ENCODE measurements at places on chromosomes 13 and 19. TPM values are rescaled to one million over a fixed set of nuclear protein-coding genes. Genes with fewer than 3 reads are reported as not detected.

KCNC3 gene
- 17.6 TPM for total RNA-seq

PCP2 gene
- total RNA-seq = 1.2 TPM

OLFM2 gene
- total RNA-seq = 0.89 TPM

ZNF677 gene
- total RNA-seq = 1.6 TPM

GSX1 gene
- not detected for total RNA-seq

NCR1 gene
- total RNA-seq = not detected

GPR12 gene
- not detected for total RNA-seq

FGF21 gene
- total RNA-seq = not detected

RNF113B gene
- total RNA-seq = not detected

GARIN5A gene
- total RNA-seq = 0.82 TPM

ACTMAP gene
- 13.2 TPM for total RNA-seq

- DNase-seq = no peak
These were observed 3.4 kb upstream of the ZSCAN4 start for GRCh38 chr19:57665261-57665806.

DNA sequence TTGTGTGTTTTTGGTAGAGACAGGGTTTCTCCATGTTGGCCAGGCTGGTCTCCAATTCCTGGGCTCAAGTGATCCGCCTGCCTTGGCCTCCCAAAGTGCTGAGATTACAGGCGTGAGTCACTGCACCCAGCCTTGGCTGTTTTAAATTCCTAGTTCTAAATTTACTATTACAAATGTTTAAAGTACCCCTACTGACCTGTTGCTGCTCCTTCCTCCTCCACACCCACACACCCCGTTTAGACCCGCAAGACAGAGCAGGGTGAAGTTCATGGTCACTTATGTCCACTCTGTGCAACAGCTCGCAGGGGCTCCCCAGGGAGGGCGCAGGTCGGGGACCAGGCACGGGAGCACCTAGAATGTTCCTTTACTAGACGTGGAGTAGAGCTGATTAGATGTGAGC, 28.7 kb downstream of the TMEM161A start:
- DNase-seq = no peak

DNA sequence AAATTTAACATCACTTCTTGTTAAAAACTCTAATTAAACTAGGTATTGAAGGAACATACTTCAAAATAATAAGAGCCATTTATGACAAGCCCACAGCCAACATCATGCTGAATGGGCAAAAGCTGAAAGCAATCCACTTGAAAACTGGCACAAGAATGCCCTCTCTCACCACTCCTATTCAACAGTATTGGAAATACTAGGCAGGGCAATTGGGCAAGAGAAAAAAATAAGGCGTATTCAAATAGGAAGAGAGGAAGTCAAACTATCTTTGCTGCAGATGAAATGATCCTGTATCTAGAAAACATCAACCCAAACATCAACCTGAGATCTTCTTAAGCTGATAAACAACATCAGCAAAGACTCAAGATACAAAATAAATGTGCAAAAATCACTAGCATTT, 15.6 kb upstream of the LILRB1 start:
- no peak for DNase-seq

GRCh38 chr13:38636073-38636472, 50.8 kb upstream of the FREM2 start:
- DNase-seq = no peak

- no peak for DNase-seq
These were observed 116.3 kb downstream of the RAB20 start for GRCh38 chr13:110445183-110445582.

DNA sequence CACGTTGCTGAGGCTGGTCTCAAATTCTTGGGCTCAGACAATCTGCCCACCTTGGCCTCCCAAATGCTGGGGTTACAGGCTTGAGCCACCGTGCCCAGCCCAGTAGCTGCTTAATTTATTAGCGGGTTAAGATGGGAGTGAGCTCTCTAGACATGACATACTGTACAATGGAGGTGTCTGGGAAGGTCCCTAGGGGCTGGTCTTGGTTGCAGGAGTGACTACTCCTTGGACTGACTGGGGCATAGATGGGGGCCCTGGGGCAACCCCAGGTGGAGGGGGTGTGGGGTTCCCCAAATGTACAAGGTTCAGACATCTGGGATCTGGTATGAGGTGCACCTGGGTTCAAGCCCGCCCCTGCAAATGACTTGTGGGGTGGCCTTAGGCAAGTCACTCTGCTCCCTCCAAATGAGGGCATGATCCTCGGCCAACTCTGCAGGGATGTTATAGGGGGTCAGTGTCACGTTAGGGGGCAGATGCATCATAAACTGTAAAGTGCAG, 12.8 kb downstream of the CIB3 start:
- no peak for DNase-seq

DNA sequence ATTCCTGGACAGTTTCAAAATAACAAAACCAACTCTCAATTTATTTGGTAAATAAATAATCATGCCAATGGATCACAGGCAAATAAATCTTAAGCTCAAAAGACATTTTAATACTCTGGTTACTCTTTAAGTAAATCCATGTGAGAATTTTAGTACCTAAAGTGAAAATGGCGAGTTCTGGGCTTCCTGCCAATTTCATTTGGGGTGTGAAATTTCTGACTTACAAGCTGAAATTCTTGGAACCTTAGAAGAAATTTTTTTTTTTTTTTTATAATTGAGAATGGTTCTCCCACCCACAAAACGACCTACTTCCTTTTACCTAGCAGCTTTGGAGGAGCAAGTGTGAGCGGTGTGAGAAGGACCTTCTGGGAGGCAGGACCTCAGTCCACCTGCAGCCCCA, 354.5 kb upstream of the NBEA start:
- DNase-seq = no peak

DNA sequence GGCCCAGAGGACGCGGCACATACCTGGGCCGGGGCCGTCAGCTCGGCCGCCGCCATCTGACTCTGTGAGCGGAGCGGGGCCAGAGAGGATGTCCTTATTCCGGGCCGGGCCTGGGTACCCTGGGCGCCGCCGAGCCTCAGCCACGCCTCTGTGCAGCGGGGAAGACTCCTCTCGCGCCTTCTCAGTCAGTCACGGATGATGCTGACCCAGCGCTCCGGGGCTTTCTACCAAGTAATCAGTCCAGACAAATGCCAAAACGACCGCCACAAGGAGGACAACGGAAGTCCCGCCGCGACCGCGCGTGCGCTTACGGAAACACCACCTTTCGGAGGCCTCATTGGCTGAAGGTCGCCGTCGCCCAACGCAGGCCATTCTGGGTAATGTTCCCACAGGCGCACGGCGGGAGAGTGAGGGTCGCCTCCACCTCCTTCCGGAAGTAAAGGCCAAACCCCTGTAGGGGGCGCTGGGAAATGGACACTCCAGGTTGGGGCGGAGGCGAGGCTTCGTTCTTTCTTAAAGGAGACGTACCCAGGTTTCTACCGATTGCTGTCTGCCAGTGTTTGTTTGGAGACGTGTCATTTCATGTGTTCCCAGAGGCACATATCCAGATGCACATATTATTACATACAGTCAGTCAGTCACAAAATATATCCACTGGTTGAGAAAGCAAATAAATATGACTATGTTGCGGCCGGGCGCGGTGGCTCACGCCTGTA, at the start of gene ZNF256:
Gene ZNF256 (minus strand): TSS at position 288 of the 716 bp plus-strand sequence. CDS start 232 bp downstream, at position 56.
- DNase-seq = peak; percentile 80

- DNase-seq = no peak
These were observed 1.1 kb downstream of the ZNF835 start for GRCh38 chr19:56670401-56670960.

DNA sequence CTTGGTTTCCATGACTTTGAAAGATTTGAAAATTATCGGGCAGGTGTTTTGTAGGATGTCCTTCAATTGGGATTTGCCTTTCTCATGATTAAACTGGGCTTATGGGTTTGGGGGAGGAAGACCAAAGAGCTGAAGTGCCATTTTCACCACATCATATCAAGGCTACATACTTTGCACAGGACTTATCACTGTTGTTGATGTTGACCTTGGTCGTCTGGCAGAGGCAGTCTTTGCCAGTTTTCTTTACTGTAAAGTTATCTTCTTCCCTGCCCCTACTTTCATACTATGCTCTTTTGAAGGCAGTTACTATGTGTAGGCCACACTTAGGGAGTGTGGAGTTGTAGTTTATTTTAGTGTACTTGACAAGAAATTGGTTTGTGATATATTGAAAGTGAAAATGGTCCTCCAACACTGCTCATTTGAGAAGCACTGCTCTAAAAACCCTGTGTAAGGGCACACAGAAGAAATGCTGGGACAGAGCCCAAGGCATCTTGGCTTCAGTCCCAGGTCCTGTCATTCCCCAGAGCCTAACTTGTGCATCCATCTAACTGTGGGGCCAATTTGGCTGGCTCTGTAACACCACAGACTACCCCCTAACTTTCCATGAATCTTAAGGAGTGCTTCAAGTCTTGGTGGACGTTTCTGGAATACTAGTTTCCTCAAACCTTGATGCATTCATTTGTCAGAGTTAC, 384.9 kb downstream of the KCNRG start:
- no peak for DNase-seq

DNA sequence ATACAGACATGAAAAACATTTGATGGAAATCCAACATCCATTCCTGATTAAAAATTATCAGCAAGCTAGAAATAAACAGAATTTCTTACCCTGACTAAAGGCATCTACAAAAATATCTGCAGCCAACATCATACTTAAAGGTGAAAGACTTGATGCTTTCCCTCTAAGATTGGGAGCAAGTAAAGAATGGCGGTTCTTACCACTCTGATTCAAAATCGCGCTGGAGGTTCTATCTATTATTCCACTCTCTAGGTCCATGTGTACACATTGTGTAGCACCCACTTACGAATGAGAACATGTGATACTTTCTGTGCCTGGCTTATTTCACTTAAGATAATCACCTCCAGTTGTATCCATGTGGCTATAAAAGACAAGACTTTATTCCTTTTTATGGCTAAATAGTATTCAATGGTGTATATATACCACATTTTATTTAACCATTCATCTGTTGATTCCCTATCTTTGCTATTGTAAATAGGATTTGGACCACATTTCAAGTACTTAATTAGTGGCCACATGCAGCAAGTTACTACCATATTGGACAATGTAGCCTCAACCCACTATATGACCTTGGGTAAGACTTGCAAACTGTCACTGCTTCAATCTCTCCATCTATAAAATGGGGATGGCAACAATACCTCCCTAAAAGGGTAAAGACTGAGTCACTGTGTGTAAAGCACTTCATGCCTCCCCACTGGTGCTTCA, 38.4 kb upstream of the CYP2A7 start:
- DNase-seq = no peak

DNA sequence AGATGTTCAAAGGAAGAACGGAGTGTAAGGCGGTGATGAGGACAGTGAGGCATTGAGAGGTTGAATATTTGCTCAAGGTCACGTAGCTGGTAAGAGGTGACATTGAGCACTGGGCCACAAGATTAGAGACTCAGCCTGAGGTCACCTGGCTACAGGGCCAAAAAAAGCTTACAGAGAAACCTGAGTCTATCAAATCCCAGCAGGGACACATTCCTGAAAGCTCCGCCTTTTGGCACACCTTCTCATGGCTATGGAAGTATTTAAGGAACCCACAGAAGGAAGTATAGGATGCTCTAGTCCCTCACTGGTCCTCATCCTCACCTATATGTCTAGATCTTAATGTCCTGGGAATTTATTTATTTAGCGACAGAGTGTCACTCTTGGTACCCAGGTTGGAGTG, 17.4 kb downstream of the ZNF586 start:
- DNase-seq = no peak

GRCh38 chr19:15684828-15685227, 11.9 kb downstream of the CYP4F12 start:
- no peak for DNase-seq

DNA sequence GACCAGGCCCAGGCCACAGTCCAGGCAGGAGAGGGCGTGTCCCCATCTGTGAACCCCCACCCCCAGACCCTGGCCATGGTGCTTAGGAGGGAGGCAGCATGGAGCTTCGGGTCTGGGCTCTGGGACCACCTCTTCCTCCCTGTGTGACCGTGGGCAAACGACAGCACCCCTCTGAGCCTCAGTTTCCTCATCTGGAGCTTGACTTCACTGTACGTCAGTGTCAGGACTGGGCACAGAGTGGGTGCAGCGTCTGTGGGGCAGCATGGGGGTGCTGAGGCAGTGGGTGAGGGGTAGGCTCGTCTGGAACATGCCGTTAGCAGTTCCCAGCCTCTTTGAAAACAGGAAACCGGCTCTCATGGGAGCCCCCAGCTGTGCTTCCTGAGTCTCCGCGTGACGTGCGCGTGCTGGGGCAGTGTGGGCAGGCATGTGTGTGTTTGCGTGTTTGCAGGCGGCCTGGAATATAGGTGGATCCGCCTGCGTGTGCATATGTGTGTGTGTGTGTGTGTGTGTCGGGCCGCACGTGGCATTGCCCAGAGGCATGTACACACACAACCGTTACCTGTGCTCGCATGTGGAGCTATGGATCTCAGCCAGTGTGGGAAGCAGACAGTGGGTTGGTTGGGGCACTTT, 15.8 kb downstream of the ARRDC2 start:
- DNase-seq = no peak

DNA sequence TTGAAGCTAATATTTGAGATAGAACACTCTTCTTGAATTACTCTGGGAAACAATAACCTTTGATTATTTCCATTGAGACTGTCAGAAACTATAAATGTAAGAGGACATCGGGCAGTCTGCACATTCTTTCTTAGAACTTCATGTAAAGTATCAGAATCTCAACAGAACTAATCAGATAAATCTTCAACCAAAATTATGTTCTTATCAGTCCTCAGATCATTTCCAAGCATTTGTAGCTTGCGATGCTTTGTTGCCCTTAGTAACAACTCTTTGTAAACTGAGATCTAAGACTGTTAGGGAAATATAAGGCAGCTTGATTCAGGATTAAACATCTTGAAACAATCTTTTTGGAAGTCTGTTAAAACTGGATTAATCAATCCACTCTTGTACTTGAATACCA, 70.3 kb downstream of the FNDC3A start:
- DNase-seq = no peak

DNA sequence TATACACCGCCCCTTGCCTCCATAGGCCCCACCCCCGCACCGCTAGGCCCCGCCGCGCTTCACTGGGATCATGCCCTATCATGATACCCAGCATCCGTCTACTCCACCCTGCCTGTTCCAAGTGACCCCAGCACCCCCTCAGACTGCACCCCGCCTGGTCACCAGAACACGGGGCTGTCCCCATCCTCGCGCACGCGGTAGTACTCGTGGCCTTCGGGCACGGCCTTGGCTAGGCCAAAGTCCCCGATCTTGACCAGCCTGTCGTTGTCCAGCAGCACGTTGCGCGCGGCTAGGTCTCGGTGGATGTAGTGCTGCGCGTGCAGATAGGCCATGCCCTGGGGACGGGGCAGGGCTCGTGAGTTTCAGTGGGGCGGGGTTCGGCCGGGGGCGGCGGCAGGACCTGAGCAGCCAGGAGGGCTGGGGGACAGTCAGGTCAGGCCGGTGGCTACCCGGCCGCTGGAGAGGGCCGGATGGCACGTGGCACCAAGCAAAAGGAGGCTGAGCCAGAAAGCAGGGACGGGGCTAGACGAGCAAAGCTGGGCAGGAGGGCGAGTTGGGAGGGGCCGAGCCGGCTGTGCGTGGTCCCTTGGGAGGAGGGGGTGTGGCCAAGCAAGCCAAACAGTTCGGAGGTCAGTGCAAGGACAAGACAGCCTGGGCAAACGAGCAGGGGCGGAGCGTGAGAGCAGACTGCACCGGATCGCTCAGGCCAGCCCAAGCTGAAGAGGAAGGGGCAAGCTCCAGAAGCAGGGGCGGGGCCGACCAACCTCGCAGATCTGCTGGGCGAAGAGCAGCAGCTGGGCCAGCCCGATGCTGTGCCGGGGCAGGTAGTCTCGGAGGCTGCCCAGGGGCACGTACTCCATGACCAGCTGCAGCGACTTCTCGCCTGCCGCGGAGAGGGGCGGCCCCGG, 13.6 kb upstream of the ICAM3 start:
- no peak for DNase-seq

Data from activated T-helper 2 cell treated with anti-CD3 and anti-CD28 coated beads, Interferon-gamma antibody, Interleukin-2, Interleukin-4, amounts not matched to agents 10 μg/mL and 5 μg/mL and 100 μg/mL, durations not matched to agents 14 hours and 24 hours and 36 hours (primary cell).